ENCODE measurements at places on chromosomes 1 and 21.

DNA sequence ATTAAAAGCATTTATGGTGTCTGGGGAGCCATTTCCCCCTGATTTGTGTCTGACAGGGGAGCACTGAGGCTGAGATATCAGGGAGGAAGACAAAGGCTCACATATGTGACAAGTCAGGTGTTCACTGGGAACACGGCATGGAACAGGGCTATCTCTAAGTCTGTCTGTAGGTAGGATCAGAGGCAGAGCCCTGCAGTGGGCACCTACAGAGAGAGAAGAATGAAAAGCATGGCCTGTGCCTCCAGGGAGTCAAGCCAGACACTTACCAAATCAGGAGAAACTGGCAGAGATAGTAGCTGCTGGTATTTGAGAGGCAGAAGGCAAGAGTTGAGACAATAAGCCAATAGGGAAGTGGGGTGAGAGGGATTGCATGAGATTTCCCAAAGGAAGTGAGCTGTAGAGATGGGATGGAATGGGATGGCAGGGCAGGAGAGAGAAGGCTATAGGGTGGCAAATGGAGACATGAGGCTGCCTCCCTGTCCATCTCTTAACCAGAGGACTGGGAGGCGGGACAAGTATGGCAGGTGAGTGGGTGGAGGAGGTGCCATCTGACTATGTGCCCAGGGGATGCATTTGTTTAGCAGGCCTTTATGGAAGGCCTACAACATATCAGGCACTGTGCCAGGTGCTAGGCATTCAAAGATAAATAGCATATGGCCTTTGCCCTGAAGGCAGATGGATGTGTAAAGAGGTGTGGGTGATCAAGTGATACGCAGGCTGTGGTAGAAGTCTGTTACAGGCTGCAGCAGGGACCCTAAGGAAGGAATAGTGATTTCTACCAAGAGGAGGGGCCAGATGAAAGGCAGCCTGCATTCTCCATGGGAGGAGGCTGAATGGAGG, 136.2 kb upstream of the IPO9 start:
- no peak for DNase-seq

GRCh38 chr1:11394592-11395245, 84.2 kb upstream of the DISP3 start:
- DNase-seq = no peak

DNA sequence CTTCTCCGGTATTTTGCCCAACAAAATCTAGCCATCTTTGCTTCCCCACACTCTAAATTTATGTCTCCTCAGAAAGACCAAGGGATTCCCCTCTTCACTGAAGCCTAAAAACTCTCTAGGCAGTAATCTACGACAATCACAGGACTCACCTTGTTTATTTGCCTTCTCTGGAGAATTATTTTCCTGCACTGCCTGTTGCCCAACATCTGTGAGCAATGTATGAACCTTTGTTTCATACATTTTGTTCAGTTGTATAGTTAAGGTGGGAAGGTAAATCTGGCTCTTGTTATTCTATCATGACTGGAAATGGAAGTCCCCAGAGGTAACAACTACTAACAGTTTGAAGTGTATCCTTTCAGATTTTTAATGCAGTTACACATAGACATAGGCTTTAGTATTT, 2.2 kb downstream of the COPA start:
- DNase-seq = no peak

DNA sequence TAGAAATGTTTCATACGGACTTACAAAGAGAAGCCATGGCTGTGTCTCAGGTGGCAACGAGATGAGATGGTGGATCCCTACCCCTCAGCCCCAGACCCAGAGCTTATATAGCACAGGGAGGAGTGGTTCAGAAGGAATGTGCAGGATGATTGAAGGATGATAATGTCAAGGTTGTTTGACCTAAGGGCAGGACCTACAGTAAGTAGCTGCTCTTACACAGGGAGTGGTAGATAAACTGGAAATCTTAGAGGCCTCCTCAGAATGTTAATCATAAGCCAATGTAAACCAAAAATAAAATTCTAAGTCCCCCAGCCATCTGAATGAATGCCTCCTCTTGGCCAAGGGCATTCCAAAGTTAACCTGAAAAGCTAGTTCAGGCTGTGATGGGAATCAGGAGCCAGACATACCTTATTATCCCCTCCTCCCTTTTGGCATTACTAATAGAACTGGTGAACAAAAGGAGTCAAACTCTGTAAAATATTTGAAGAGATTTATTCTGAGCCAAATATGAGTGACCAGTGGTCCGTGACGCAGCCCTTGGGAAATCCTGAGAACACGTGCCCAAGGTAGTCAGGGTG, 45.8 kb upstream of the PDE9A start:
- no peak for DNase-seq

- DNase-seq = no peak
Measured at GRCh38 chr1:180620581-180620980, 11.2 kb upstream of the XPR1 start.

- no peak for DNase-seq
Measured at GRCh38 chr1:28751315-28752060, 14.7 kb downstream of the YTHDF2 start.

GRCh38 chr1:18869847-18870594, 10.6 kb upstream of the TAS1R2 start:
- DNase-seq = no peak

DNA sequence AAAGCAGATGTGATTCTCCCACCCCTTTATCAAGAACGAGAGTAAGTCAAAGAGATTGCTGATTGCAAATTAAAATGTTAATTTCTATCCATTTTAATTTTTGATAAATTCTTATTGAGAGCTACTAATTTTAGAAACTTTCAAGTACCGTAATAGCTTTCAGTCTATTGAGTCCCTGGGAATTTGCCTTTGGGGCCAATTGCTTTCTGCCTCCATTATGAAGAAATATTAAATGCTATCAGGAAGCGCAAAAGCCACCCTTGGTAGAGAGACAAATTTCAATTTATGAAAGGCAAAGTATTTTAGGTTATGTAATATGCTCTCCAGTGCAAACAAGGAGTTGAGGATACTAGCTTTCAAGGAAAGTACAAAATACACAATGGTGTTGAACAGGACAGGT, 332.2 kb downstream of the RGS7 start:
- DNase-seq = no peak

DNA sequence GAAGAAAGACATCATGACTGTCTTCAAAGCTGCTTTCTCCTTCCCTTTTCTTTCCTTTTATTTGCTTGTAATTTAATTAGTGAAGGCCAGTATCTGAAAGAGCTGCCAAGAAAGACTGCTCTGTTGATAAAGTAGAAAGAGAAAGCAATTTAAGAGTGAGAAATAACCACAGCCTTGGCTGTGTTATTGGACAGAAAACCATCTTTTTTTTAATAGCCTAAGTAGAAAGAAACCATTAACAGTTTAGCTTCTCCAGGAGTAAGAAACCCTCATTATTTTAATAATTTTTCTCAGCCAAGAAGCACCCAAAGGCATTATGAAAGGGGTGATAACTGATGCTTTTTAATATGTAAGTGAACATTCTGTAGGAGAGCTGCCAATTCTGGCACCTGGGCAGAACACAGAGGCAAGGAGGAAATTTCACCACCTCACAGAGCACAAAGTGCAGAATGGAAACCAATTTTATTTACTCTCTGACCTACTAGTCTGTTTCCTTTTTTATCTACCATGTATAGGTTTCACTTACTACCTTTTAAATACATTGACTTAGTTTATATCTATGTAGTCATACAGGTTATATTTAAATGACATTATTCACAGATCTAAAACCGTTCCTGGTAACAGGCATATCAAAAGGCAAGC, 703.2 kb downstream of the MRPL39 start:
- DNase-seq = no peak

DNA sequence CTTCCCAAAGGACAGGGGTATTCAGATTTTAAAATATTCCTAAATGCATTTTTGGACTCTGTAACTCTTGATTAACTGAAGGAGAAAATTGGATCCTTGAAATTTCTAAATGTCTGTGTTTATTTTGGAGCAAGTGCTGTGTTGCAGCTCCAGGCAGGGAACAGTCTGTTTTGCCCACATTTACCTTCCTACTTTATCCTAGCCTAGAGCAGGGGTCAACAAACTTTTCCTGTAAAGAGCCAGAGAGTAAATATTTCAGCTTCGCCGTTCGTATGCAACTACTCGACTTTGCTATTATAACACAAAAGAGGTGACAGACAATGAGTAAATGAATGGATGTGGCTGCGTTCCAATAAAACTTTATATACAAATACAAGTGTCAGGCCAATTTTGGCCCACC, 402.2 kb downstream of the GPATCH2 start:
- no peak for DNase-seq

DNA sequence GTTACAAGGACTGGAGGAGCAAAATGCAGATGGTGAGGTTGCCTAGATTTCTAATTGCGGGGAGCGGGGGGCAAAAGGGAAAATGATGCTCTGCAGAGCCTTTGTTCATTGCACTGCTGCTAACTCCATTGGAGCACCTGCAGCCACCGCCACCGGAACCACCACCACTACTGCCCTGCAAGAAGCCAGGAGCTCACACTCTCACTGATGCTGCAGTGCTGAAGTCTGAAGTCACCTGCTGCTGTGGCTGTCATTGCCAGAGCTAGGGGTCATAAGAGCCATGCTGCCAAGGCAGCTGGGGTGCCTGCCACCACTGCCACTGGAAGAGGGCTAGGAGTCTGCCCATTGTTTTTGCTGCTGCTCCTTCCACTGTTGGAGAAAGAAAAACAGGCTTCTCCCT, 7.3 kb upstream of the HPCAL4 start:
- no peak for DNase-seq

GRCh38 chr1:150309758-150310508, 11.4 kb upstream of the PRPF3 start:
- DNase-seq = no peak

DNA sequence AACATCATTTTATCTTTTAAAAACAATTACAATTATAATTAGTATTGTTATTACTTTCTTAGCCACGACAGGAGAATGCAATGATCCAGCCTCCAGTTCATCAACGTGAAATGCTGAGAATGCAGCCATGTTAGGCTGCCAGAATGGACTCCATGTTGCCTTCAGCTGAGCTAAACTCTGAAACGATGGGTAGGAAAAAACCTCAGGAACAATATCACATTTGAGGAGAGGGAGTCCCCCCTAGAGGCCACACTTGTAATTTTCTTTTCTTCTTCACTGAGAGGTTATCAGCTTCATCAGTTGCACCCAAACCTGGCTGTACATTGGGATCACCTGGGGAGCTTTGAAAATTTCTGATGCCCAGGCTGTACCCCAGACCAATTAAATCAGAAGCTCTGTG, 34.6 kb upstream of the DNAH14 start:
- no peak for DNase-seq

DNA sequence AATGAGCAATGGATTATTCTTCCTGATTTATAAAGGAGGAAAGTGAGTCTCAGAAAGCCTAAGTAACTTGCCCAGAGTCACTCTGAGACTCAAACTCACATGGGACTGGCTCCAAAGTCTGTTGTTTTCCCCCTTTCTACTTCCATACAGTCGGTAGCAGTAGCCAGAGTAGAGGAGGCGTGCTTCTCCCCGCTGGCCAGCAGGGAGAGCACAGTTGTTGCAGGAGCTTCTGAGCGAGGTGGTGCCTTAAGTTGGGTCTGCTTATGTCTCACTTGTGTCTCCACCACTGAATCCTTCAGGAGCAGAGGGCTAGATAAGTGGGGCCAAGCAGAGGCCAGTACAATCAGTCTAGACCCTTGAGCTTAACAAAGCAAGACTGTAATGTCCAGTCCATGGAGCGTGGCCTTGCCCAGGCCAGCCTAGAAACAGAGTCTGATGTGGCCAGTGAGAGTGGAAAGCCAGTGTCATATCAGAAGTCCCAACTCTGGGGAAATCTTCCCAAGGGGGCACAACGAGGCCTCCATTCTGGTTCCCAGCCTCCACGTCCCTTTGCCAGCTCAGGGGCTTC, 181.9 kb downstream of the ZSCAN20 start:
- DNase-seq = no peak

- no peak for DNase-seq
Measured at GRCh38 chr1:164709541-164710278, 150.7 kb downstream of the PBX1 start.

- DNase-seq = no peak
Measured at GRCh38 chr1:21794656-21795055, 11.7 kb upstream of the USP48 start.

GRCh38 chr1:231232870-231233734, 7.9 kb upstream of the GNPAT start:
- DNase-seq = no peak

Measured in effector memory CD8-positive, alpha-beta T cell (primary cell).